ENCODE measurements at places on chromosomes 5 and 9.

GRCh38 chr5:125411071-125411743, 664.8 kb upstream of the ZNF608 start:
- no peak for DNase-seq

- DNase-seq: no peak
Measured at GRCh38 chr5:21687621-21688020, 1165.5 kb downstream of the CDH12 start.

DNA sequence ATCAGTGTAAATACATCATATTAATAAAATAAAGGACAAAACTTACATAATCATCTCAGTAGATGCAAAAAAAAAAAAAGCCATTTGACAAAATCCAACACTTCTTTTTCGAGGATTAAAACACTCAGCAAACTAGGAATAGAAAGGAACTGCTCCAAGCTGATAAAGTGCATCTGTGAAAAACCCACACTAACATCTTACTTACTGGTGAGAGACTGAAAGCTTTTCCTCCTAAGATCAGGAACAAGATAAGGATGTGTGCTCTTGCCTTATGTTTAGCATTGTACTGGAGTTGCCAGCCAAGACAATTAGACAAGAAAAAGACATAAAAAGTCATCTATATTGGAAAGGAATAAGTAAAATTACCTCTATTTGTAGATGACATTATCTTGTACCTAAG, 120.2 kb upstream of the SAP30L start:
- no peak for DNase-seq

DNA sequence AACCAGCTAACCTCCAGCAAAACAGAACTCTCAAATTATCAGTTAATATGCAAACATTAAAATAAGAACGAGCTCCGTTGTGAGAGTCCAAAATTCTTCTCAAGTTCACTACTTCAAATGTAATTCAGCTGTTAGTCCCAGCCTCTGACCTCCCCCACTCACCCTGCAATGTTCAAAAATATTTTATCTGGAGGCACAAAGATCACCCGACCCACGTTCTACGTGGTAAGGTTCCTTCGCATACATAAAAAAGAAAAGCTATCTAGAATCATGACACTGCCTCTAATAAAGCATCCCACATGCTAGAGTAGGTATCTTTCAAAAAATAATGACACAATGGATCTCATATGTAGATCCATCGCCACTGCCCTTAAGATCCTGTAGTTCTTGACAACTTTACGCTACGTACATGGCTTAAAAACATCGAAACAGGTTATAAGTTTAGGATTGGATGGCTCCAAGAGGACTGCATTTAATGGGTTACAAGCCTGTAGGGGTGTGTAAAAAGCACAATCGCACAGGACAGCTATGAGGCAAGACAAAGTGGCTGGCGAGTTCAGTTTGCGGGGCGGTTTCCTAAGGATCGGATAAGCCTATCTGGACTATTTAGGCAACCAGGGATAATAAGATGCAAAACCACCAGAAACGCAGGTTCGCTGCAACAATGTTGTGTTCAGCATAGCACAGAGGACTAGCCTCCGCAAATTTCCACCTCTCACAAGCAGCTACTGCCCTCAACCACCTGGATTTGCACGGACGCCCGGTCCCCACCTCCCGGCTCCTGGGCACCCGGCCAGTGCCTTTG, 969 bp downstream of the CLK4 start:
- no peak for DNase-seq

DNA sequence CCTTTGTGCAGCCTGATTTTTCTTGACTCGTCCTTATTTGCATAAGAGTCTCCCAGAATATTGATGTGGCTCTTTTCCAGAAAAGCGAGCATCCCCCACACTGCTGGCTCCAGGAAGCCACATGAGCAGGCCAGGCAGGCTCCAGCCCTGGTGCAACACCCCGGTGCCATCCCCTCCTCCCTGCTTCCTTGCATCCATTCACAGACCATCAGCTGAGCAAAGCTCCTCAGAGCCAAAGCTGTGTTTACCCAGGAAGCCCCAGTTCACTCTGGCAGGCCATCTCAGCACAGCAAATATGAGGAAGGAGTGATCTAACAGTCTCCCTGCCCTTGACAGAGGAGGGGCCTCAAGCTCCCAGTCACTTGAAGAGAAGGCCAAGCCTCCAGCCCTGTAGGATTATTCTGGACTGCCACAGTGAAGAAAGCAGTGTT, 34.4 kb downstream of the INSYN2B start:
- peak; percentile 72 for DNase-seq

- no peak for DNase-seq
Measured at GRCh38 chr9:131276891-131277286, 579 bp upstream of the FAM78A start.
